Activated T-helper 9 cell treated with anti-CD3 and anti-CD28 coated beads, Interleukin-2, amount 50 U/mL, for 16 hours (primary cell): ENCODE measurements at places on chromosomes 7 and 10.

DNA sequence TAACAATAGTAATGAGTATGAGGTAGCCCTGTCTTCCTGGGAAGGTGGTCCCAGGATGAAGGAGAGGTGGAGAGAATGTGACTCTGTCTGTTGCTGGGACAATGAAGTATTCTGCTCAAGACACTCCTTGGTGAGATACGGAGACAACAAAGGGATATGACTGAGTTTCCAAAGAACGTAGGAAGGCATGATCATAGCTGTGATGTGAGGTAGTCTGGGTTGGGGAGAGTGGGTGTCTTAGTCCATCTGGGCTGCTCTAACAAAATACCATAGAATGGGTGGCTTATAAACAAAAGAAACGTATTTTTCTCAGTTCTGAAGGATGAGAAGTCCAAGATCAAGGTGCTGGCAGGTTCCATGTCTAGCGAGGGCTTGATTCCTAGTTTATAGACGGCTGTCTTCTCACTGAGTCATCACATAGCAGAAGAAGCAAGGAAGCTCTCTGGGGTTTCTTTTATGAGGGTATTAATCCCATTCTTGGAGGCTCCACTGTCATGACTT is 84.9 kb upstream of the RHOBTB1 start:
- no peak for DNase-seq

DNA sequence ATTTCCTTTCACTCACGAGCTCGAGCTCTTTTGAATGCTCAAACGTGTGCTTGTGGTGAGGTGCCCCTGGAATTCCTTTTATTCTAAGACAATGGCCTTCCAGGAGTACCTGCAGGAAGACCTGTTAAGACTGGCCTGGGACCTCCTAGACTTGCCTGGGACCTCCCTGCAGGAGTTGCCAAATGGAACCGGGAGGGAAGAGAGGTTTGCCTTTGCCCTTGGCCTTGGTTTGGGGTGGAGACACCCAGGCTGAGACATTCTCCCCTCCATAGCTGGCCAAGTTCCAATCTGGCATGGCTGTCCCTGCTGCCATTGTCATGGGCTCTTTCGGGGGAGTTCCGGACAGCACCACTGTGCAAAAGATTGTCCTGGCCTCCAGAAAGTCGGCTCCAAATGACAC is 39.7 kb downstream of the DNAJB12 start:
- no peak for DNase-seq

- DNase-seq, result no peak
Observed at GRCh38 chr7:17516771-17517170, 218.3 kb downstream of the AHR start.

DNA sequence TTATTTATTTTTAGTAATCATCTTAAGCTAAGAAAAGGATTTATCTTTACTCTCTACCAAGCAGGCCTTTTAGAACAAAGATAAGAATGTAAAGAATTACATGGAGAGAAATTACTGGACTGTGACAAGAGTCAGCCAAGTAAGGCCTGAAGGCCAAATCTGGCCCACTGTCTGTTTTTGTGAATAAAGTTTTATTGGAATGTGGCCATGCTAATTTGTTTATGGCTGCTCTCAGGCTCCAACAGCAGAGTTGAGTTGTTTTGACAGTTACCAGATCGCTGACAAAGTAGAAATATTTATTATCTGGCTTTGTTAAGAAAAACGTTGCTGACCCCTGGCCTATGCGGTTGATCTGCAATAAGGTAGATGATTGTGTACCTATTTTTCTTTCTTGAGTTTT is 6.1 kb downstream of the ARID5B start:
- no peak for DNase-seq

GRCh38 chr10:77501152-77501845 is 136.3 kb downstream of the KCNMA1 start:
- no peak for DNase-seq

GRCh38 chr10:16992611-16993119 is 136.9 kb downstream of the CUBN start:
- DNase-seq, result no peak

GRCh38 chr10:32054094-32054493 is 2.1 kb downstream of the KIF5B start:
- DNase-seq, result no peak

- no peak for DNase-seq
Observed at GRCh38 chr10:123666318-123667236, at the start of gene GPR26. Gene GPR26, plus strand, starts transcription at chr10:123666355. Its CDS starts 53 bp downstream, at chr10:123666408.

GRCh38 chr10:97889461-97890265 is 40.0 kb downstream of the GOLGA7B start:
- DNase-seq, result no peak

GRCh38 chr10:111921821-111922220 is 261.7 kb downstream of the GPAM start:
- no peak for DNase-seq

- no peak for DNase-seq
Observed at GRCh38 chr10:60777696-60778213, 523 bp upstream of the CDK1 start.

DNA sequence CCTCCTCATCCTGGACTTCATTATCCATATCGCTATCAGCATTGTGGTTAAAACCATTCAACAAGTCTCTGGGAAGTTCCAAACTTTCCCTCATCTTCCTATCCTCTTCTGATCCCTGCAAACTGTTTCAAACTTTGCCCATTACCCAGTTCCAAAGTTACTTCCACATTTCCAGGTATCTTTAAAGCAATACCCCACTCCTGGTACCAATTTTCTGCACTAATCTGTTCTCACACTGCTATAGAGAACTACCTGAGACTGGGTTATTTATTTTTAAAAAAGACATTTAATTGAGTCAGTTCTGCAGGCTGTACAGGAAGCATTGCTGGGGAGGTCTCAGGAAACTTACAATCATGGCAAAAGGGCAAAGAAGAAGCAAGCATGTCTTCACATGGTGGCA is 147.3 kb downstream of the ARL4A start:
- DNase-seq, result no peak

DNA sequence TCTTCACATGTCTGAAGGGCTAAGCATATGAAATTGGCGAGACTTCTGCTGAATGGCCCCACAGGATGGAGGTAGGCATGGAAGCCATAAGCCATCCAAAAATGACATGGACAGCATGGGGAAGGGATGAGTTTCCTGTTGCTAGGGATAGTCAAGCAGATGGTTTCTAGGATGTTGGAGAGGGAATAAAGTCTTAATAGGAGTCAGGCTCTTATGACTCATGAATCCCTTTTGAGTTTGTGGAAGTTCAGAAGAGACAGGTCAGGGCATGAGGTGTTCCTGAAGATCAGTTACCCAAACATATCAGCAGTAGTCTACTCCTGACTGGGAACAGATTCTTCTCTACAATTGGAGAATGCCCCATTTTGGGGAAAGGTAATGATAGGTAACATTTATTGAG is 243.9 kb downstream of the REEP3 start:
- no peak for DNase-seq

DNA sequence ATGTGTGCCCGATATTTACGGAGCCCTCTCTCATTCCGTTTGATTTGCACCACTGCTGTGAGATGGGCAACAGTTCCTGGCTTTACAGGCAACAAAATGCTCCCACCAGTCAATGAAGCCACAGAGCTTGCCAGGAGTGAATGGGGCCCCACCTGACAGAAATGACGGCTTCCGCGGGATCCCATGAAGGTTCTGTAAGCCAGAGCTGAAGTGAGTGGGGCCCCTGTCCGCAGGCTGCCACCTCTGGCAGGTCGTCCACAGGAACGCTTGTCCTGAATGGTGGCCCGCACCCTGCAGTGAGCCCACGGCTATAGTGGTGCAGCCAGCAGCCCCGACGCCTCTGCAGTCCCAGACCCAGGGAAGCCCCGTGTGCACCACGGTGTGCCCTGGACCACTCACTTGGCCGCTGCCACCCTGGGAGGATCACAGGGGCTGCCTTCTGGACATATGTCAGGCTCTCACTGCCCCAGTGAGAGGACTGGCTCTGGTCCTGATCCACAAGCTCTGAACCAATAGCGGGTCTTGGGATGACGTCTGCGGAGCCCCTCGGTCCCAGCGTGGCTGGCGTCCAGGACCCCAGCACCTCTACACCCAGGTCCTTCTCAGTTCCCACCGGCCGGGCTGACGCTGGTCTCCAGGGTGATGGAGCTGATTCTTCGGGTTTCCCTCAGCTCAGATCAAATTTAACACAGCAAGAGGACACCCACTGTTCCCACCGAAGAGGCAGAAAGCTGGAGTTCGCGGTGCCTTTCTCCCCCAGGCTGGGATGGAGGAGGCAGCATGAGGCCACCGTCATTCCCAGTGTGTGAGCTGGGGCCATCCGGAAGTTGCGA is 511.9 kb downstream of the DNAJB6 start:
- no peak for DNase-seq

DNA sequence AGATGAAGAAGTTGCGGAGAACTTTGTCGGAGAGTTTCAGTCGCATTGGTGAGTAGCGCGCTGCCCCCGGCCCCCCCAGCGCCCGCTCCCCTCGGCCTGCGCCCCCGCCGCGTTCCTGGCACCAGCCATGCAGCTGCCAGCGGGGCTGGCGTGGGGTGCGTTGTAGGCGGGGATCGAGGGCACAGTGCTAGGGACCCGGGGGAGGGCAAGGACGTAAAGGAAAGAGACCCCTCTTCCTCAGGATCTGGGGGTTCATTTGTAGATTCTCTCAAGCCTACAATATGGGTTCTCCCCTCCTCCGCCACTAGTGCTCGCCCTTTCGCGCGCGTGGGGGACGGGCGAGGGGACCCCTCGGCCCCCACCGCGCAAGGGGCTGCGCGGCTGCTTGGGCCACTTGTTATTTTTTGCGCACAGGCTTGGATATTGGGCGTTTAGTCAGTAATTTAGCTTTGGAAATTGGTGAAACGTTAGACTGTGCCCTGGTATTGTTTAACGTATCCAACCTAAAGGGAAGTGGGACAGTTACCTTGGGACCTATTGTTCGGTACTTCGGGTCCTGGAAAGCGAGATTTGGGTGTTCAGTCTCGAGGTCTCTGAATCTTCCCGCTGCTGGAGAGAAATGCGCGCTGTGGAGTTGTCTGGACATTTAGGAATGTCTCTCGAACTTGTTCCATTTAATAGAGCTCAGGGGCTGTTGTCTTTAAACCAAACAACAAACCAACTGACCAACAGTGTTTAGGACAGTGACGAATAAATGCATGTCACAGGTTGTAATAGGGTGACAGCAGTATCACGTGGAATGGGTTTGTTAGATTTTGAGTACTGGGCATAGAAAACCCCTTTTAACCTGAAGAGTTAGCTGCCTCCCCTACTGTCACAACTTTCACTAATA is 796 bp downstream of the CDK14 start:
- DNase-seq, result no peak

GRCh38 chr10:42754155-42755027 is 28.2 kb upstream of the BMS1 start:
- no peak for DNase-seq

GRCh38 chr10:70575486-70575873 is 27.1 kb downstream of the PRF1 start:
- DNase-seq, result no peak

DNA sequence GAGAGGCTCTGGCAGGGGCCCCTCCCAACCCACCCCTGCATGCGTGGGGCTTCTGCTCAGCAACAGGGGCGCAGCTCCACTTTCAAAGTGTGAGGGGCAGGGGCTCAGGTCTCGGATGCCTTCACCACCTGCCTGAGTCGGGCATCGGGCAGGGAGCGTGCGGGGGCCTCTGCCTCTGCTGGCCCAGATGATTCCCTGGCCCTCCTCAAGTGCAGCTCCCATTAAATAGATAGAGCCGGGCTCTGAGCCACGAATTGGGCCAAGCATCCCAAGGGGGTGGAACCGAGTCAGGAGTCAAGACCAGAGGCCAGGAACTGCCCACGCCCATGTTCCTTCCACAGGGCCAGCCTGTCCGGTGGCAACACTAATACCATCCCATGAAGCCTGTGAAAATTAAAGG is 108.9 kb upstream of the FAM20C start:
- DNase-seq, result no peak

- DNase-seq, result no peak
Observed at GRCh38 chr10:111265341-111265740, 188.5 kb downstream of the ADRA2A start.

DNA sequence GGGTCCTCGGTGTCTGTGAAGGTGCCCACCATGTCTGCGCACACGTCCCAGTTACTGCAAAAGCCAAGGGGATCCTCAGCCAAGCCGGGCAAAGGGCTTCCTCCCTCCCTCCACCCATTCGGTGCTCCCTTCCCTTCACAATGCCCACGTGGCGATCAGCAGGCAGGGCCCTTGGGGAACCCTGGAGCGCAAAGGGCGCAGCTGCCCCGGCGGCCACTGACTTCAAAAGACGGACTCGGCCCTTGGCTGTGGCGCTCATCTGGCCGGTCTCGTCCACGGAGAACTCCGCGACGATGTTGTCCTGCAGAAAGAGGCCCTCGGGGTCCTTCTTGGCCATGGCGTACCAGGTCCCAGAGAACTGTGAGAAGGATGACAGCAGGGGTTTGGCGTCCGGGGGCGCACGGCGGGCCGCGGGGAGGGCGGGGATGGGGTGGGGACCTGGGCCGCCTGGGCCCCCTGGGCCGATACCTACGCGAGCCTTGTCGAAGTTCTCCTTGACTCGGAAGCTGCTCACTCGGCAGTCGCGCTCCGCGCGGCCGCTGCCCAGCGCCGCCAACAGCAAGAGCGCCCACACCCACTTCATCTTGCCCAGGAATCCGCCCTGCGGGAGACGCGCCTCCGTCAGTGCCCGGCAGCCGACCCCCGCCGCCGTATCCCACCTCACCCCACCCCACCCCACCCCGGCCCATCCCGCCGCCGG is 439 bp downstream of the RBP4 start:
- no peak for DNase-seq

GRCh38 chr7:22563621-22564241 is 63.7 kb upstream of the STEAP1B start:
- DNase-seq, result no peak

GRCh38 chr10:96758423-96758822 is 38.1 kb upstream of the PIK3AP1 start:
- no peak for DNase-seq

- no peak for DNase-seq
Observed at GRCh38 chr7:94418851-94419250, 24.2 kb downstream of the COL1A2 start.

- no peak for DNase-seq
Observed at GRCh38 chr7:37817996-37818720, 30.2 kb upstream of the NME8 start.

- DNase-seq, result no peak
Observed at GRCh38 chr7:116948934-116949333, 4.4 kb upstream of the ST7 start.

DNA sequence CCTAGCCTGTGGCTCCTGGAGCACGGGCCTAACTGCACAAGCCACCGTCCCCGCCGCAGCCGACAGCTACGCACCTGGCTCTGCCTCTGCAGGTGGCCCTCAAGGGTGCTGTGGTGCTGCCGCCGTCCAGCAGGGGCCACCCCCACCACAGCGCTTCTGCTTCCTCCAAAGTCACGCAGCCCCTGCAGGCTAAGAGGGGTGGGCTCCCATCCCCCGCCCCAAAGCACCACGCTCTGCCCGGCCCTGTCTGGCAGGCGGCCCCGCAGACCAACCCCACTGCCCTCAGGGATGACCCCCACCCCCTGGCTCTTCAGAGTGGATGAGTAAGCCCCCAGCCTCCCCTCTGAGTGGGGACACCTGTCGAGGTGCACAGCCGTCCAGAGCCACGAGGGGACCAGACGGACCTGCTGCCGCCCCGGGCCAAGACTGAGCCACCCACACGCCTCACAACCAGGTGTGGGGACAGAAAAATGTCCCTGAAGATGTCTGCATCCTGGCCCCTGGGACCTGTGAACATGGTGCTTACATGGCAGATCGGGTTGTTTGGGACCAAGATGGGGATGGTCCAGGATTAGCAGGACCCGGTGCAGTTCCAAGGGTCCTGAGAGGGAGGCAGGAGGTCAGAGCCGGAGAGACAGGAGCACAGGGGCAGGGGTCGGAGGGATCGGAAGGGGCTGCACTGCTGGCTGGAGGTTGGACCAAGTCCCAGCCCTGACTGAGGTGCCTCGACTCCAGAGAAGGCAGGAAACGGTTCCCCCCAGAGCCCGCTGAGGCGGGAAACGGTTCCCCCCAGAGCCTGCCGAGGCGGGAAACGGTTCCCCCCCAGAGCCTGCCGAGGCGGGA is 9.0 kb upstream of the ADAP1 start:
- no peak for DNase-seq
